ENCODE measurements at places on chromosomes 13 and 19.

GRCh38 chr13:38394777-38395496 lies 45.3 kb downstream of the UFM1 start:
- no peak for DNase-seq

- DNase-seq = no peak
These were observed 588.3 kb upstream of the SLITRK1 start for GRCh38 chr13:84470528-84470927.

- no peak for DNase-seq
These were observed 198.7 kb upstream of the SERP2 start for GRCh38 chr13:44174769-44175425.

DNA sequence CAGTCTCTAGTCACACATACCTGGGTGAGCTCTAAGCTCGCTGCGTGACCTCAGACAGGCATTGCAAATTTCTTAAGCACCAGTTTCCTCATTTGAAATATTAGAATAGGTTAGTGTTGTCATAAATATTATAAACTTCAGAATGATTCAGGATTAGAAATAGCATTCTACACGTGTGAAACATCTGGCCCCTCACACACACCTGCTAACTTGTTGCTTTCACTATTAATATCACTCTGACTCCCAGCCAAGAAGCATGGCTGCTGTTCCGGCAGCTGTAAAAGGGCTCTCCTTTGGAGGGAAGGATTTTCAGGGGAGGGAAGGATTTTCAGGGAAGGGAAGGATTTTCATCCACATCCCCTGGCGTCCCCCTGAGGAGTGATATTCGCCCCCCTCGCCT lies 161.3 kb upstream of the GPR12 start:
- DNase-seq = no peak

DNA sequence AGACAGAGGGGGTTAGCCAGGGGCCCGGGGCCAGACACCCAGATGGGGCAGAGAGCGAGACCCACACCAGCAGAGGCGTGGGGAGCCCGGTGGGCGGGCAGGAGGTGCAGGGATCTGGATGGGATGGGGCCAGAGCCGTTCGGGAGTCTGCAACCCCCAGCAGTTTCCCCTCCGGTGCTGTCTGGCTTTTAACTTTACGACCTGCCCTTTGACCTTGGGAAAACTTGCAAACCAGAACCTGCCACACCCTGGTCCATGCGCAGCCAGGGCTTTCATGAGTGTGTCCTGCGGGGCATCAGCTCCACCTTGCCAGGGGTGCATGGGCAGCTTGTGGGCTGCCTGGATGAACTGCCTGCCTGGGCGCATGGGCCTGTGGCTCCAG lies 9.8 kb downstream of the JOSD2 start:
- no peak for DNase-seq

GRCh38 chr19:45878043-45878794 lies 7.7 kb downstream of the IRF2BP1 start:
- DNase-seq = no peak

DNA sequence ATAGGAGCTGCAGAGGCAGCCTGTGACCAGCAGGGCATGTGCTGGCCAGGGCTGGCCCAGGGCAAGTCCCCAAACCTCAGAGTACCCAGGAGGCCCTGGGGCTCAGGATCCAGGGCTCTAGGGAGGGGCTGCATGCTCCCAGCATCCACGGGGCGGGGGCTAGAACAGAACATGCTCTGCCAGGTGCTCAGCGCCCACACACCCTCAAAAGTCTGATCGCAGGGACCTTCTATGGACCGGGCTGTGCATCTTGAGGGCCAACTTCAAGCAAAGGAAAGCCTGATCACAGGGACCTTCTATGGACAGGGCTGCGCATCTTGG lies 33.5 kb downstream of the ELL start:
- peak; percentile 53 for DNase-seq

- no peak for DNase-seq
These were observed 745.2 kb downstream of the PCDH17 start for GRCh38 chr13:58376775-58377174.

Data from CD14-positive monocyte (primary cell).